ENCODE measurements at places on chromosomes 16 and 17. TPM values are rescaled to one million over a fixed set of nuclear protein-coding genes. Genes with fewer than 3 reads are reported as not detected.

GRCh38 chr16:69469807-69470561 is 45.6 kb downstream of the CYB5B start:
- no peaks in the 10 kb centered on the region for H3K27me3 ChIP-seq
- H3K36me3 ChIP-seq: no peaks in the 10 kb centered on the region
- peak; percentile 55 for DNase-seq
- H3K27ac ChIP-seq: peak overlapping the region; percentile 75
- peaks cover 37% of the 10 kb centered on the region for H3K4me1 ChIP-seq
- H3K4me3 ChIP-seq: no peak overlapping the region

DNA sequence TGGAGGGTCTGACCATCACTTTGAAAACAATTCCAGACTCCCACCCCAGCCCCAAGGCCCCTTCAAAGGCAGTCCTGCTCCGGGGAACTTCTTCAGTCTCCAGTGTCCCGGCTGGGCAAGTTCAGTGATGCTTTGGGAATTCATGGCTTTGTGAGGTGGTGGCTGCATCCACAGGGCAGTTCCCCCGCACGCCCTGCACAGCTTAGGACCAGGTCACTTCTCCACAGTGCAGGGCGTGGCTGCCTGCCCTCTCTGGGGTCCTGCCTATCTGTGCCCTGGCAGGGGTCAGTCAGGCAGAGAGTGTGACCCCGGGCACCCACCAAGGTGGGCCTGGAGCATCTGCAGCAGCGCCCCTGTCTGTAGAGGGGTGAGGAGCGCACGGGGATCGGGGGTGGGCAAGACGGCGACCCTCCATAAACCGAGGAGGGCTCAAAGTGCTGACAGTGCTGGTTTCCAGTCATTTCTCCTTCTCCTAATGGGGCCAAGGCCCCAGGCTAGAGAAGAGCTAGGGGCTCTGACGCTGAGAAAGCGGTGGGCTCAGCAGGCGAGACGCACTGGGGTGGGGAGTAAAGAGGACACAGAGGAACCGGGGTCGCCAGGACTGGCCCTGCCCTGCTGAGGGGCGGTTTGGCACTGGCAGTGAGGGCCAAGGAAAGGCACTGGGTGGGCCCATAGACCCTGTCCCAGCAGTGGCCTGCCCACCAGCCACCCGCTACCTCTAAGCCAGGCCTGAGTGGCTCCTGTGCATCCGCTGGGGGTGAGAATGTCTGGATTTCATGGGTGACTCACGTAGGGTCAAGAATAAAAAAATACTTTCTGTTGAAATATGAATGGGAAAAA is 4.2 kb upstream of the ARHGAP27 start:
- H3K27ac ChIP-seq: no peak overlapping the region
- no peaks in the 10 kb centered on the region for H3K36me3 ChIP-seq
- H3K4me1 ChIP-seq: peaks cover 14% of the 10 kb centered on the region

- no peak overlapping the region for H3K27ac ChIP-seq
- no peaks in the 10 kb centered on the region for H3K27me3 ChIP-seq
- no peak for DNase-seq
- H3K4me3 ChIP-seq: no peak overlapping the region
These were observed 42.8 kb downstream of the RAB11FIP3 start for GRCh38 chr16:468068-468821.

BAHCC1 gene
- total RNA-seq: 0.02 TPM

GRCh38 chr17:9226794-9227135 is 205.5 kb downstream of the NTN1 start:
- no peaks in the 10 kb centered on the region for H3K27me3 ChIP-seq
- peaks cover 5% of the 10 kb centered on the region for H3K4me1 ChIP-seq
- no peak overlapping the region for H3K27ac ChIP-seq
- no peak overlapping the region for H3K4me3 ChIP-seq
- no peaks in the 10 kb centered on the region for H3K36me3 ChIP-seq
- peak; percentile 80 for DNase-seq

DVL2 gene
- 29.4 TPM for total RNA-seq

KRT23 gene
- not detected for total RNA-seq

CDH5 gene
- total RNA-seq: not detected

GRCh38 chr17:61872099-61872498 is 8.8 kb upstream of the BRIP1 start:
- no peak overlapping the region for H3K27ac ChIP-seq
- peaks cover 19% of the 10 kb centered on the region for H3K36me3 ChIP-seq
- no peaks in the 10 kb centered on the region for H3K4me1 ChIP-seq
- no peak for DNase-seq
- no peak overlapping the region for H3K4me3 ChIP-seq

- no peaks in the 10 kb centered on the region for H3K4me1 ChIP-seq
- H3K27me3 ChIP-seq: no peaks in the 10 kb centered on the region
- no peak overlapping the region for H3K27ac ChIP-seq
- no peak overlapping the region for H3K4me3 ChIP-seq
- no peaks in the 10 kb centered on the region for H3K36me3 ChIP-seq
- no peak for DNase-seq
These were observed 18.6 kb downstream of the FOXN1 start for GRCh38 chr17:28524476-28525424.

SCRN2 gene
- 15.1 TPM for total RNA-seq

DNA sequence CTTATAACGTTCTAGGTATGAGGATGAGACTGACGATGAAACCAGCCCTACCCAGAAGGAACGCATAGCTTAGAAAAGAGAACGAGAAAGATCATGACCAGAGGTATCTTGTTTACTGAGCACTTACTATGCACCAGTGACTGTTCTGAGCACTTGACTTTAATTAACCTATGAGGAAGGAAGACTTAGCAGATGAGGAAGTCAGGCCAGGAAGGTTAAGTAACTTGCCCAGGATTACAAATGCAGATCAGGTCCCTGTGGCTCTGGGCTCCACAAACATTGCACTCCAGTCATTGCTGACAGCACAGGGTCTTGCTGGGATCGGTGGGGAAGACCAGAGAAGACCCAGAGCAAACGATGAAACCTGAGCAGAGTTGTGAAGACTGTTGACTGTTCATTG is 7.1 kb downstream of the KRT13 start:
- H3K27ac ChIP-seq: no peak overlapping the region
- no peaks in the 10 kb centered on the region for H3K27me3 ChIP-seq
- no peaks in the 10 kb centered on the region for H3K36me3 ChIP-seq
- H3K4me1 ChIP-seq: peaks cover 5% of the 10 kb centered on the region

GRCh38 chr17:64661726-64661975 is 456 bp downstream of the SMURF2 start:
- H3K27ac ChIP-seq: peak overlapping the region; percentile 91
- no peak for DNase-seq

C16orf89 gene
- not detected for total RNA-seq

DNA sequence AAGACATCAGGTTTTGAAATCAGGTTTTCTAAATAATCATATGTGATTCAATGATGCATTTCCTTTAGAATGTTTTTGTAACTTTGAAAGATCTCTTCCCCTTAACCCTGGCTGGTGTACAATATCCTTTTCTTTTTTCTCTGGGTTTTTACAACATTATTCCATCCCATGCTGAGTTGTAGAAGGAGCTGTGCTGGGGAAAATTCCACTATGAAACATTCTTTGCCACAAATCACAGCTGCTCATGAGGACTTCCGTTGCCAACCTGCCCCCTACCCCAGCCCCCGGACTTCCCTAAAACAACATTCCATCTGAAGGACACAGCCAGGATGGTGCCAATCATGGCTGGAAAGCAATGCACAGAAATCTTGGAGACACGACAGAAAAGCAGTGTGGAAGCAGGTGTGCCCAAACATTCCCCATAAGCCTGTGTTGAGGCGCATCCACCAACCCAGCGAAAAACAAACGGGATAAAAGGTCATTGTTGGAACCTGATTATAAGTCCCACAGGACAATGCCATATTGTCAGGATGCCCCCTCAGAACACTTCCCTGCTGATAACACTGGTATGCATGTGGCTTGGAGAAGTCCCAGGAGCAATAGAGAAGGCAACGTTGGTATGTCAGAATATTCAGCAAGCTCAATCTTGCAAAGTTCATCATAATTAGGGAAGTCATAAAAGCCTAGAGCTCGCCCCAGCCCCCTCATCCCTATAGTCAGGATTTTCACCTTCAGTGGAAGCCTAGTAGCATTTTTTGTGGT is 475.0 kb downstream of the HS3ST3B1 start:
- no peak overlapping the region for H3K4me3 ChIP-seq
- H3K4me1 ChIP-seq: no peaks in the 10 kb centered on the region
- no peak overlapping the region for H3K27ac ChIP-seq
- no peak for DNase-seq

DNA sequence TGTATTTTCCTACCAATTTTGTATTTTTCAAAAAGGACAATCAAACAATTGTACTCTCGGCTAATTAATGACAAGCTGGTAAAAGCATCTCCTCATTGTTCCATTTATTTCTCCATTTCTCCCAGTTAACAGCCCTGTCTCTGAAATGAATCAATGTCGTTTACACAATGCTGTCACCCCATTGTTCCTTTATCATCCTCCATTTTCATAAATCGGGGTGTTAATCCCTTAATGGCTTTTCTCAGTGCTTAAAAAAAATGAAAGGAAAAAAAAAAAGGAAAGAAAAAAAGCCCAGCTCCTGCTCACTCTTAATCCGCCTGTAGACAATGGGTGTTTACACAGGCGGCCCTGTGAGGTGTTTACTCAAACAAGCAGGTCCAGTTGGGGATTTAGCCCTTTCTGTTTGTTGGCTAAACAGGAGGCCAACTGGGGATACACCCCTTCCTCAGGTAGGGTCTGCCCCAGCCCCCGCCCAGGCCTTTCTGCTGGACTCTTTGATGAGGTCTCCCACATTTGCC is 86.8 kb upstream of the SALL1 start:
- H3K4me1 ChIP-seq: no peaks in the 10 kb centered on the region
- no peak overlapping the region for H3K4me3 ChIP-seq
- H3K27ac ChIP-seq: no peak overlapping the region
- H3K36me3 ChIP-seq: no peaks in the 10 kb centered on the region
- no peak for DNase-seq
- H3K27me3 ChIP-seq: no peaks in the 10 kb centered on the region

- DNase-seq: no peak
- peak overlapping the region; percentile 66 for H3K27ac ChIP-seq
- peaks cover 63% of the 10 kb centered on the region for H3K4me1 ChIP-seq
- peaks cover 7% of the 10 kb centered on the region for H3K36me3 ChIP-seq
- H3K4me3 ChIP-seq: no peak overlapping the region
These were observed 15.5 kb downstream of the IKZF3 start for GRCh38 chr17:39848600-39848999.

DNA sequence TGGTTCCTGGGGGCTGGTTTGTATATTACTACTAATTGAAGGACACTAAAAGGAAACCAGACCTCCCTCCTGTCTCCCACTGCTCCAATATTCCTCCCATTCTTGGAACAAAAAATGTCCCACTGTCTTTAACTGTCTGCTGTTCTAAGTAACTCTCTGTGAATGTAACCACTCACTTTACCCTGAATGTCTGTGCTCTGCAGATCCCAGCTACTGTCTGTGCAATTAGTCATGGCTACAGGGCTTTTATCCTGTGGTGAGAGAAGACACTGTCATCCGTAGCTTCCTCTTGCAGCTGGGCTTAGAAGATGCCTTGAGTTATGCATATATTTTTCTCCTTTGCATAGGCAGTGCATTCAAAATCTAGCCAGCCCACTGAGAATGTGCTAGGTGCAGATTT is 853.8 kb downstream of the CDH8 start:
- H3K4me3 ChIP-seq: no peak overlapping the region
- no peaks in the 10 kb centered on the region for H3K27me3 ChIP-seq
- DNase-seq: no peak
- H3K36me3 ChIP-seq: no peaks in the 10 kb centered on the region
- no peaks in the 10 kb centered on the region for H3K4me1 ChIP-seq
- no peak overlapping the region for H3K27ac ChIP-seq

GRCh38 chr16:66381585-66382170 is 15.2 kb downstream of the CDH5 start:
- no peak overlapping the region for H3K4me3 ChIP-seq
- H3K36me3 ChIP-seq: no peaks in the 10 kb centered on the region
- no peak for DNase-seq
- H3K27ac ChIP-seq: no peak overlapping the region
- H3K27me3 ChIP-seq: no peaks in the 10 kb centered on the region
- H3K4me1 ChIP-seq: no peaks in the 10 kb centered on the region

NPW gene
- total RNA-seq: 1.9 TPM

- H3K4me3 ChIP-seq: no peak overlapping the region
- no peaks in the 10 kb centered on the region for H3K27me3 ChIP-seq
- no peak overlapping the region for H3K27ac ChIP-seq
- H3K4me1 ChIP-seq: no peaks in the 10 kb centered on the region
- DNase-seq: no peak
- H3K36me3 ChIP-seq: no peaks in the 10 kb centered on the region
These were observed 39.6 kb downstream of the GPRC5B start for GRCh38 chr16:19844945-19845641.

SHCBP1 gene
- 45.0 TPM for total RNA-seq

DNA sequence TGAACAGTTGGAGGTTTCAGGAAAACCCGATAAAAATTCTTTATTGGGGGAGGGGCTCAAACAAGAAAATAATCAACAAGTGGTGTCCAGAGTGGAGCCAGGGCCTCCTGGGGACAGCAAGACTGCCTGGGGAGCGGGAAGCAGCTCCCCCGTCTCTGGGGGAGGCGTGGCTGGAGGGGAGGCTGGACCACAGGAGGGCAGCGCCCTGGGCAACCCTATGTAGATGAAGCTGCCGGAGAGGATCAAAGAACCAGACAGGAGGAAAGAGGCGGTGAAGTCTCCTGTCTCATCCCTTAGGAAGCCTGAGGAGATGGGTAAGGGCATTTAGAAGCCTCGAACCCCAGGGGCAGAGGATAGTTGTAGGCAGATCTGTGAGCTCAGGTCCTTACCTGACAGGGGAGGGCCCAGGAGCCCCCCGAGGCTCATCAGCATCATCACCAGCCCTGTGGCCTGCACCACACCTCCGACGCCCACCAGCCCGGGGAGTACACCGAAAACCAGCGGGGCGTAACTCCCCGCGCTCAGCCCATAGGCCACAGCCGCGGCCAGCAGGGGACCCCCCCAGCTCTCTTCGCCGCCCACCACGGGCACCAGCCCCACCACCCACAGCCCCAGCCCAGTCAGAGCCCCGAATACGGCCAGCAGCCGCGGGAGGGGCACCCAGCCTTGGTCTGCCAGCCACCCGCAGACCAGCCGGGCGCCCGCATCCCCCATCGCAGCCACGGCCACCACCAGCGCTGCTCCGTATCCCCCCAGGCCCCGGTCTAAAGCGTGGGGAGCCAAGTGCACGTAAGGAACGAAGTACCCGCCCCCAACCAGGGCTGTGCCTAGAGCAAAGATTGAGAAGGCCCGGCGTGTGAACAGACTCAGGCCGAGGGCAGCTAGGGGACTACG is 2.0 kb downstream of the SLC16A11 start:
- peaks cover 45% of the 10 kb centered on the region for H3K4me1 ChIP-seq
- no peaks in the 10 kb centered on the region for H3K36me3 ChIP-seq
- H3K4me3 ChIP-seq: peak overlapping the region; percentile 70
- H3K27ac ChIP-seq: peak overlapping the region; percentile 63
- no peak for DNase-seq

NDE1 gene
- total RNA-seq: 161 TPM

- no peak overlapping the region for H3K27ac ChIP-seq
- no peak for DNase-seq
- H3K4me3 ChIP-seq: no peak overlapping the region
- no peaks in the 10 kb centered on the region for H3K4me1 ChIP-seq
- no peaks in the 10 kb centered on the region for H3K36me3 ChIP-seq
These were observed 125.6 kb upstream of the HS3ST4 start for GRCh38 chr16:25566183-25566582.

DNAH9 gene
- total RNA-seq: not detected

HSPB9 gene
- not detected for total RNA-seq

GRCh38 chr16:83926726-83927397 is 26.2 kb upstream of the OSGIN1 start:
- no peak overlapping the region for H3K27ac ChIP-seq
- no peaks in the 10 kb centered on the region for H3K36me3 ChIP-seq
- peak; percentile 74 for DNase-seq
- H3K4me1 ChIP-seq: peaks cover 2% of the 10 kb centered on the region

Measured in activated naive CD4-positive, alpha-beta T cell treated with anti-CD3 and anti-CD28 coated beads for 36 hours (primary cell).